ENCODE measurements at places on chromosomes 2 and 18.

DNA sequence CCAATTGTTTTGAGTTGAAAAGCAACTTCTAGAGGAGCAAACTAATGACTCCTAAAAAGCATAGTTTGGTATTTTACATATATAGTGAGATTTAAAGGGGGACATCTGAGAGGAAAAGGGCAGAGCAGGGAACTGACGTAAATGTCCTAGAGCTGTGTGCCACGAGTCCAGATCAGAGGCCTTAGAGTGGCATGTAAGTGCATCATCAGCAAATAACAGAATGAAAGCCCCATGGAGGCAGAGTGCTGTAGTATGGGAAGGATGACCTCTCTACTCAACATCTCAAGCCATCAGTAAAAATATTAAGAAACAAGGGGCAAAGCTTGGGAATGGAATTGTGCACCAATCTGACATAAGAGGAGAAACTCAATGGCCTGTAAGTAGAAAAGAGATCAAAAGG, 31.4 kb downstream of the SCG2 start:
- DNase-seq = no peak

- DNase-seq = no peak
These were observed 8.7 kb upstream of the AGFG1 start for GRCh38 chr2:227462972-227463931.

GRCh38 chr2:64404002-64404731, 49.8 kb upstream of the LGALSL start:
- DNase-seq = no peak

- no peak for DNase-seq
These were observed 90.6 kb upstream of the LPIN2 start for GRCh38 chr18:3103576-3103975.

- no peak for DNase-seq
These were observed 5.3 kb downstream of the LHCGR start for GRCh38 chr2:48750128-48750739.

- DNase-seq = no peak
These were observed 248.6 kb downstream of the EPHA4 start for GRCh38 chr2:221323513-221323912.

DNA sequence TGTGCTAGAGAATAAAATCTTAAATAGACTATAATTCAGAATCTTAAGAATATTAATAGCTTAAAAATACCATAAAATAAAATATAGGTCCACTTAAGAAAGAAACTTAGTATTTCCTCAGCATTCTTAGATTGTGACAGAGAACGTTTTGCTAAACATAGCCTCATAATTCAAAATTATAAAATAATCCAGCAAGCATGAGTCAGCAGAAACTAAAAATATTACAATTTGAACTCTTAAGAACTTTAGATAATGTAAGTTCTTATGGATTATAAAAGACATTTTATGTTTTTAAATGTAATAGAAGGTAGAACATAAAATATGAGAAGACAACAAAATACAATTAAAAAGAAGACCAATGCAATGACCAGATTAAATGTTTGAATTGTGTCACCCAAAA, 164.5 kb upstream of the MC4R start:
- DNase-seq = no peak

GRCh38 chr18:40751186-40751585, 1203.8 kb upstream of the PIK3C3 start:
- no peak for DNase-seq

DNA sequence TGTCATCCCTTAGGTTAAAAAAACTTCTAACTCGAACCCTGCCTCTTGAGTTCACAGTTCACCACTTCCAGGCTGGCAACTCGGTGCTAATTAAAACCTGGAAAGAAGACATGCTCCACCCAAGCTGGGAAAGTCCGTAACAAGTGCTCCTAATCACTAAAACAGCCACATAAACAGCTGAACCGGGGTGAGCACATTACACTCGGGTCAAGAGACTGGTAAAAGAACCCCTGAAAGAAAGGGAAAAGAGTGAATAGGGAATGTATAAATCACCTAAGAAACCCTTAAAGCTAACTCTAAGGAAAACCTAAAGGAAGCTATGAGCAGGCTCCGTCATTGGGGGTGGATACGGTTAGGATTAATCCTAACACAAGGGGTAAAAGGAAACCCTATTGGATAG, 102.0 kb downstream of the HIBCH start:
- no peak for DNase-seq
